ENCODE measurements at places on chromosomes 7 and 10.
A peak's percentile ranks its signal among the peaks of the same experiment; 100 is the strongest.

- no peak for DNase-seq
Observed at GRCh38 chr7:134448356-134449229, 10.3 kb downstream of the AKR1B1 start.

- no peak for DNase-seq
Observed at GRCh38 chr10:9390516-9390915, 1336.0 kb downstream of the GATA3 start.

GRCh38 chr10:30550967-30551815, 78.4 kb downstream of the LYZL2 start:
- no peak for DNase-seq

DNA sequence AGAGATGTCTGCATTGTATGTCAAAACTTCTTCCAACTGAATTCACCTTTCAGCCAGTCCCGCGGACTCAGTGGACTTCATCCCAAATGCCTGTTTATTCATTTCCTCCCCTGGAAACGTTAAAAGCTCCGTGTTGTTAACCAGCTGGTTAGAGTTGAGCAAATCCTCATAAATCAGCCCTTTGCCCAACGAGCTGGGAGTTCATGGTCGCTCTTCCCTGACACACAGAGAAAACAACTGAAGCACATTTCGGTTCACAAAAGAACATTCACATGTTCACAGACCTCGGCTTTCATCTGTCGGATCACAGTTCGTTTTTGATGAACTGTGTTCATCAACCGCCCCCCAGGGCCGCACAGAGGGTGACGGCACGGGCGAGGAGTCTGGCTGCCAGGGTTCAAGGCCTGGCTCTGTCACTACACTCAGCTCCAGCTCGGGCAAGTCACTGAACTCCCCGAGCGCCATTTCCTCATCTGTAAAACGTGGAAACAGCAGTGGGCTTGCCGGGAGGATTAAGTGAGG, 62.6 kb downstream of the GLI3 start:
- no peak for DNase-seq

DNA sequence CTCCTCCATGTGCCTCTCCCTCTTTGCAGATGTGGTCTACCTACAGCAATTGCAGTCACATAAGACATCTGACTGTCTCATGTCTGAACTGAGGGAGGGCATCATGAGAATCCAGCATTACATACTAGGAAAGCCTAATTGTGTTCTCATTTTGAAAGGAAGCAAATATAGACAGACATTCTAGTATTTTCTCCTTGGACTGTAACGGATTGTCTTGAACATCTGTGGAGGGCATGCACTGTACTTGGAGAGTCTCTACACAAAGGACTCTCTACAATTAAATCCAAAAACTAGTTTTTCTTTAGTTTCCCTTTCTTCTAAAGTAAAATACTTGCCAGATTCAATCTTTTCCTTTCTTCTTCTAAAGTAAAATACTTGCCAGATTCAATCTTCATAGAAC, 34.7 kb upstream of the TRIL start:
- DNase-seq: no peak

- no peak for DNase-seq
Observed at GRCh38 chr7:116231949-116232348, 21.6 kb downstream of the TES start.

DNA sequence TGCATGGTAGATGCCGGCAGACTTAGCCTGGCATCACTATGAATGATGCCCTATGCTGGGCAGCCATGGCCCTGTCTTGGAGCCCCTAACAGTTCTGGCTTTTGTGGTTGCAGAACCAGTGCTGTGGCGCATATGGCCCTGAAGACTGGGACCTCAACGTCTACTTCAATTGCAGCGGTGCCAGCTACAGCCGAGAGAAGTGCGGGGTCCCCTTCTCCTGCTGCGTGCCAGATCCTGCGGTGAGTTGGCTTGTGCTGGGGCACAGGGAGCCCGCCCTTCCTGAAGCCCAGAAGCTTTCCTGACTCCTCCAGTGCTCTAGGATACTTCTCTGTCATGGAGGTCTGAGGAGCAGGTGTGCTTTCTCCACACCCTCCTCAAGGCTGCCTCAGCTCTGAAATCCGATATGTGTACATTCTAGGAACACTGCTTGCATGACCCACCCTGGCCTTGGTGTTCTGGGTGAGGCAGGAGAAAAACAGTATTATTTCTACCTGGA, 25.6 kb upstream of the SH2D4B start:
- DNase-seq: no peak

DNA sequence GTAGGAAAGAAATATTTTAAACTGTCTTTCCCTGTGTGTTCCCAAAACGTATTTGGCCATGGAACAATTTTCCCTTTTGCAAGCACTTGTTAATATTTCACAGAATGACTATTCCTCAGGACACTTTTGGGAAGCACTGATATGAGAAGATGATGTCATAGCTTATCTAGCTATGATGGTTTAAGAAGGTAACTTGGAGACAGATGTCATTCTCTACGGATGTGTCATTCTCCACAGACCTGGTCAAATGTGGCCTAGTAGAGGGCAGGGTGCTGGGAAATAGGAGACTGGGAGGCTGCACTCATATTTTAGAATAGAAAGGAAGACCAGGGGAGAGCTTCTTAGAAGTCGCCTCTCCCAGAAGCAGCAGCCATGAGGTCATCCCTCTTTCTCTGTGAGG, 220.7 kb upstream of the GLI3 start:
- no peak for DNase-seq

DNA sequence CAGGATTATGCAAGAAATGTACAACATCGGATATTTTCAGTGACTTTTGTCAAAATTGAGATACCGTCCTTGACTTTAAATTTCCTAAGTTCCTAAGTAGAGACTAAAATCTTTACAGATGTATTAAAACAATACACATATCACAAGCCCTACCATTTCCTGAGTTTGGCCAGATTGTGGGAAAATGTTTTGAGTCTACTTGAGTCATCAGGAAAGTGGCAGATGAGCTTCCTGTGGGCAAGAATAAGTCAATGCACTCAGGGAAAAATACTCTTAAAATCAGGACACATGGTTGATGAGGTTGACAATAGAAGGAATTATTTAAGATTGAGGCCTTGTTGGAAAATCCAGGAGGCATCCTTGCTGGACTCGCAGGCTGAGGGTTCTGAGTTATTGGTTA, 162.5 kb downstream of the SNX10 start:
- no peak for DNase-seq

- no peak for DNase-seq
Observed at GRCh38 chr7:92609921-92610518, 19.8 kb upstream of the FAM133B start.

DNA sequence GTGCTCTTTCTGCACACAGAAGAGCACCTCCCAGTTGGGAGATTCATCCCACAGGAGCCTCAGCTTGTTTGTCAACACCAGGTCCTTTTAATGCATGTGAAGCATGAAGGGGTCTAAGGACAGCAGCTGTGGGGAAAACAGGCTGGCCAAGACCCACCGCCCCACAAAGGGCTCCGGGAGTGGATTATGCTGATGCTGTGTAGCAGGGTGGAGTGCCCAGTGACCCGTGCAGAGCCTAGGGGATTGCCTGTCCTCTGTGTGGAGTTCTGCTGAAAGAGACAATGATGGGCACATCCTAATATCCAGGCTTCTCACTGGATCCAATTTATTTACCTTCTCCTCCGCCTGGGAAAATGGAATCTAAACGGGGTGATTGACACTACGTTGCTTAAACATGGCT, 74.0 kb downstream of the PIP4K2A start:
- no peak for DNase-seq

- peak; percentile 25 for DNase-seq
Observed at GRCh38 chr7:146115851-146116520, 615 bp upstream of the CNTNAP2 start.

- DNase-seq: no peak
Observed at GRCh38 chr7:128732521-128733277, 6.5 kb upstream of the CALU start.

- no peak for DNase-seq
Observed at GRCh38 chr10:71272056-71272771, 46.8 kb upstream of the SLC29A3 start.

DNA sequence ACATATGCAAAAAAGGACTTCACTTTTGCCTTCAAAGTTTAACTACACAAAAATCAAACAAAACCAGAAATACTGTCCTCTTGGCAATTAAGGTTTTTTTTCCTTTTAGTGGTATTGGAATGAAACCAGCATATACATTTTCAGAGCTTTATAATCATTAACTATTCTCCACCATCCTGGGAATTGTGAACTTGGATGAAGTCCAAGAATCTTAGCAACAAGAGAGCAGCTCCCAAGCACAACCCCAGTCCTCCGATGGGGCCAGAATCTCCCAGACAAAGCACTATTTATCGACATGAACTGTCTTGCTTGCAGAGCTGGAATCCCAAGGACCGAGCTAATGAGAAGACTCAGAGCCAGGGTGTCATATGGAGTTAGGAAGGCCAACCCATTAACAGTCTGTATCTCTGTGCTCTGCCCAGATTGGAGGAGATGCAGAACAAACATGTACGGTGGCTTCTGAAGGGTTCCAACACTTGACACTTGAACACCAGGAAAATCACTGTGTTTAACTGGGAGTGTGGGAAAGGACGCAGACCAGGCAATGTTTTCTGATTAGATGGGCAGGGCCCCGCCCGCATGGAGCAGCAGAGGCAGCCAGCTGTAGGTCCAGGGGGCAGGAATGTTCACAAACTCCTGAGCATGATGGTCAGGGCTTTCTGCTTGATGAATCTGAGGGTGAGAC, 35.5 kb downstream of the PPP1R3C start:
- DNase-seq: no peak

DNA sequence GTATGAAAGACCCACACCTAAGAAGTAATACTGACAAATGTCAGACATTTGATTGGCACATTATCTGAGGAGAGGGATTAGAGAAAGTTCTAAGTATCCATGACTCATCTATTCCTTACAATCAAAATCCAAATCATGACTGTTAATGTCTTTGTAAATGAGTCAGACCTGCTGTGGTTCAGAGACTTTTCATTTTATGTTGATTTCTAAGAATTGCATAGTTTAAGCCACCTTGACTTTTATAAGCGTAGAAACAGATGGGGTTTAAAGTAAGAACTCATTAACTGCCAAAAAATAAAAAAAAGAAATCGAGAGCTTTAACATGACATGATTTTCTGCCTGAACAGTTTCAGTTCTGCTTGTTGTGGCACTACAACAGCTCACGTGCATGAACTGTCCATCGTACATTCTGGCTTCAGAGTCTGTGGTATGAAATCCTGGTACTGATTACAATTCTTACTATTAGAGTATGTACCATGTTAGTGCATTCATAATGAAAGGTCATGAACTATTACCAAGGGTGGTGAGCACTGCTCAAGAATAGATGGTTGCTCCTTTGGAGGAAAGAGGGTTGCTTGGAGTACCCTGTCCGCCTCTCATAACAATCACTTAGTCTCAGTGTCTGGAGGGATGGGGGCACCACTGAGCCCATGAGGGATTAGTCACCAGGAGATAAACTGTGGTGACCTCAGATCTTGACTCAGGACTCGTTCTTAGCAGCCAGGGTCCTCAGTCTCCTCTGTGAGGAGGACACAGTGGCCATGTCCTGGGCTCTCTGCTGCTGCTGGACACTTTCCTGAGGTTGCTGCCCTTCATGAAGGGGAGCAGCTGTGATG, 42.2 kb downstream of the ACSM6 start:
- no peak for DNase-seq

GRCh38 chr7:24757353-24758275, at the start of gene GSDME:
Gene GSDME (minus strand): TSS chr7:24757464. CDS start chr7:24749774, 7,690 bp downstream.
- peak; percentile 23 for DNase-seq
